ENCODE measurements at places on chromosomes 3 and 15.

DNA sequence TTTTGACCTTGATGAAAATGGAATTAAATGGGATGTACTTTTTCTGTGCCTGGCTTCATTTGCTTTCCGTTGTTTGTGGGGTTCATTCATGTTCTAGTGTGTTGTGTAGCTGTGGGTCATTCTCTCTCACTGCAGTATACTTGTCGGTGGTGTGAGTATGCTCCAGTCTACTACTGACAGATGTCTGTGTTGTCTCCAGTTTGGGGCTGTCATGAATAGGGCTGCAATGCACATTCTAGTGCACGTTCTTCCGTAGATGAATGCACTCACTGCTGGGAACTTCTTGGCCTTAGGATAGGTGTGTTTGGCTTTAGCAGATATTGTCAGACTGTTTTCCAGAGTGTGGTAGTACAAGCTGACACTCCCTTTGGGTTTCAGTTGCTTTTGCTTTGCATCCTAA is 1.7 kb upstream of the SLC6A20 start:
- DNase-seq: no peak

DNA sequence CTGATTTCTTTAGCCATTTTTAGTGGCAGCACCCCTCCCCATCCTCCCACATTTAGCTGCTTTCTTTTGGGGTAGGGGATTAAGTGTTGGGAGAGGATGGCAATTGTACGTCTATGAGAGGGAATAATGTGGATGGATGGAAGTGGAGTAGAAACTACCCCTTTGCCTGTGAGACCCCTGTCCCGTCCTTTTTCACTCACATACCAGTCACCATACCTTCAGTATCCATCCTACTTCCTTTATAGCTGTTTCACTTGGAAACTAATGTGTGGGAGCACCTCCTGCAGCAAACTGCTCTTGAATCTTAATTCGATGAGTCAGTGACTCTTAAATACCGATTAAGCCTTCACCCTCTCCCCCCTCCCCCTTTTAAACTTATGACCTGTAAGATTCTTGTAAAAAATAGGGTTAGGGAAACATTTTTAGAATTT is 730 bp downstream of the SPRED1 start:
- DNase-seq: no peak

GRCh38 chr3:134597390-134597970 is 53.3 kb downstream of the KY start:
- no peak for DNase-seq

- DNase-seq: no peak
Measured at GRCh38 chr3:154164387-154164786, 43.2 kb downstream of the ARHGEF26 start.

DNA sequence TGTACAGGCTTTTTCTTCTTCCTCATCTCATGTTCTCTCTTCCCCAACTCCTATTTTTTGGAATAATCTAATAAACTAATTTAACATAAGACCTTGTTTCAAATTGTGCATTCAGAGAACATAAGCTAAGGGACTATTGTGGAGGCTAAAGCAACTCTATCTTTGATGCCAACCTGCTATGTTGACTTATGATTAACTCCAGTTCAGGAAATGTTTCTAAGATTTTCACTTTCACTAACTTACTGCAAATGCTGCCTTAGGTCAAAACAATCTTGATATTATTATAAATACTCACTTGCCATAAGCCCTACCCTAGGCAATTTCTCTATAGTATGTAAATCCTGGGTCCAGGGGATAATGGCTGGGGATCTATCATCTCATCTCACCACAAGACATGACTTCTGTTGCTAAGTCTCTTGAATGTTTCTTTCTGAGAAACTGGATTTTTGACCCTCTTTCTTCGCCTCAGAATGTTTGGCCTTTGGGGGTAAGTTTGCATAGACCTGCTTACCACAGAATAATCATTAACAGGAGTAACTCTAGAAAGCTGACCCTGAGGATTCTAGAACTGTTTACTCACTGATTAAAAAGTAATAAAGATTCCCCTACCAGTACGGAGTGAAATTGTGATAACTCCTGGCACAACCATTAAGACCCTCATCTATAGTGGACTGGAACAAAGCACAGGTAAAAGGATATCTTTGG is 768.1 kb downstream of the GBE1 start:
- no peak for DNase-seq

DNA sequence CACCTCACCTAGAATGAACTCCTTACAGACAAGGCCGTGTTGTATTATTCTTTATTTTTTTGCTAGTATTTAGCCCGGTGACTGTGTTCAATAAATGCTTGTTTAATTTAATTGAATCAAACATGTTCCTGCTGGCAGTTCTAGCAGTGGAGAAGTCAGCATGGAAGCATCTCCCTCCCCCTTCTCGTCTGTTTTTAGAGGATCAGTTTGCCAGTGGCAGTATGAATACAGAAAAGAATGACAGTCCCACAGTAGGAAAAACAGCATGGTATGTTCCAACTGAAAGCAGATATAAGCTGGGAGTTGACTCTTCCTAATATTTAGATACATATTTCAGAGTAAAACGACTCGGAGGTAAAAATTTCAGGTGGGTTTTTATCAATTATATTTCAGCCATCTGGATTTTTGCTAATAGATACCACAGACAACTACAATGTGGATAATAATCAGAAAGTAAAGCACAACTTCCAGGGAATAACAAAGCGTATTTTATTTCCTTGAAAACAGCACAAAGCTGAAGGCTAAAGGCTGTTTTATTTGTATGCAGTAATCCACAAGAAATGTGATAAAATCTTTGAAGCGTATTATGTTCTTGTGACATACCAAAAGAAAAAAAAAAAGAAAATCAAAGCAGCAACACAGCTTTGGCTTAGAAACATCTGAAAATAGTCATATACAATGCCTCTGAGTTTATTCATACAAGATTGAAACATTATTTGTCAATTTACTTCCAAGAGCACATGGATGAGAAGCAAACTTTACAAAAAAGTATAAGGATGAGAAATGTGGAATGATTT is 244.5 kb upstream of the KCNMB2 start:
- no peak for DNase-seq

DNA sequence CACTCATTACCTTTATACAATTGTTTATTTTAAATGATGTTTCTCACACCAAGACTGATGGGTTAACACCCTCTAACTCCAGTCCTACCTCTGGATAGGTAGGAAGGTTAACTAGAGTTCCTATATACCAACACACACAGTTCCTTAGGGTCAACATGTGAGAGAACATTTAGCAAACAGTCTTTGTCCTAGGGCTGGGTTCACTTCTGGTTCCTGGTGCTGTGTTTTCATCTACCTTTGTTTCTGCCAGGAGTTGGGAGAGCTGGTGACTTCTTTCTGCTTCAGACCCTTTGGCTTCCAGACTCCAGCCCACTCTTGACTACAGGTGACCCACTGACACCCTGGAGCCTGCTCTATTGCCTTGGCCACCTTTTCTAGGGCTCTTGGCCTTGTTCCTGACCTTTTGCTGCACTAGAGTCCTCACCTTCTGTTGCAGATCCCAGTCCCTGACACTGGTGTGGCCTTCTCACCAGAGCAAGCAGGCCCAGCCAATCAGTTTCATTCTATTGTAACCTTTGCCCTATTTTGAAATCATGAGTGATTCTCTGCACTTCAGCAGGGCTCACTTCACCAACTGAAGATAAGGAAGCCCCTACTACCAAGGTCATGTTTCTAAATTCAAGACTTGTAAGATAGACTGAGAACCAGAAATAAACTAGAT is 50.0 kb upstream of the SECISBP2L start:
- DNase-seq: no peak

DNA sequence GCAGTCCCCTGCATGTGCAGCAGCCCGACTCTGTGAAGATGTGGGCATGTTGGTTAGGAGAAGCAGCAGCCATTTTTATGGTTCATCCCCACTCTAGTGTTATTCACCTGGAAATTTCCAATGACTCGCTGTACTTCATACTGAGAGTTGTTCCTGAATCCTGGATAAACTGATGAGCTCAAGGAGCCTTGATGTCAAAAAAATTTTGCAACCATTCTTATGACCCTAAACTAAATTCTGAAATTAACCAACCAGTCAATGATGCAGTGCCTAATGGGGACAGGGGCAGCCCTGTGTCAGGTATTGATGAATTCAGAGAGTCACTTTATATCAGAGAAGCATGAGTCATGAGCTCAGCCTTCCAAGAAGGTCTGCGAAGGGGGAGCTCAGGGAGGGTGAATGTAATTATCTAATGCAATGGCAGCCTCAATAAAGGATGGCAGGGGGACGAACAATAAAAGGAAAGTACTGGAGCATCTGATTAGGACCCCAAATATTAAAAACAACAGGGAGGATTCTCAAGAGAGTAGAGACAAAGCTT is 108.4 kb upstream of the VEPH1 start:
- DNase-seq: no peak

- no peak for DNase-seq
Measured at GRCh38 chr3:113086560-113087461, 96.0 kb downstream of the GTPBP8 start.

- no peak for DNase-seq
Measured at GRCh38 chr15:70387993-70388392, 290.3 kb upstream of the TLE3 start.

GRCh38 chr15:71440489-71441110 is 325.3 kb downstream of the THSD4 start:
- no peak for DNase-seq

- no peak for DNase-seq
Measured at GRCh38 chr3:67349551-67350174, 304.7 kb downstream of the SUCLG2 start.

DNA sequence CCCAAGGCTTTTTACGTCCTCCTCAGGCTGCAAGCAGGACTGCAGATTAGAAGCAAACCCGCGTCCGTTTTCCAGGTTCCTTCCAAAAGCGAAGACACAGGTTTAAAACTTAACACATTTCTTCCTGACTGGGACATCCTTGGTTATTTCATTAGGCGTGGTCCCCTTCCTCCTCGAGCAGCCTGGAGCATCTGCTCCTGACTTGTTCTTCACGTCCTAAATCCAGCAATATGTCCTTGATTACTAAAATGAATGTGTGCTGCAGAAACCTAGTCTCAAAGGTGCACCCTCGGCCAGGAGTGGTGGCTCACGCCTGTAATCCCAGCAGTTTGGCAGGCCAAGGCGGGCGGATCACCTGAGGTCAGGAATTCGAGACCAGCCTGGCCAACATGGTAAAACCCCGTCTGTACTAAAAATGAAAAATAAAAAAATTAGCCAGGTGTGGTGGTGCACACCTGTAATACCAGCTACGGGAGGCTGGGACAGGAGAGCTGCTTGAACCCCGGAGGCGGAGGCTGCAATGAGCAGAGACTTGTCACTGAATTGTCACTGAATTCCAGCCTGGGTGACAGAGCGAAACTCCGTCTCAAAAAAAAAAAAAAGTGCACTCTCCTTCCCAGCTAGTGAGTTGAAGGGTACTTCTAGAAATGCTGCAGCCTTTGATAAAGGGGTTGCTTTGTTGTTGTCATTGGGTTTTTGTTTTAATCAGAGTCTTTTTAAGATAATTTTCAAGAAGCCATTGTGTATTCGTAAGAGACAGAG is 842 bp upstream of the LRIG1 start:
- no peak for DNase-seq

DNA sequence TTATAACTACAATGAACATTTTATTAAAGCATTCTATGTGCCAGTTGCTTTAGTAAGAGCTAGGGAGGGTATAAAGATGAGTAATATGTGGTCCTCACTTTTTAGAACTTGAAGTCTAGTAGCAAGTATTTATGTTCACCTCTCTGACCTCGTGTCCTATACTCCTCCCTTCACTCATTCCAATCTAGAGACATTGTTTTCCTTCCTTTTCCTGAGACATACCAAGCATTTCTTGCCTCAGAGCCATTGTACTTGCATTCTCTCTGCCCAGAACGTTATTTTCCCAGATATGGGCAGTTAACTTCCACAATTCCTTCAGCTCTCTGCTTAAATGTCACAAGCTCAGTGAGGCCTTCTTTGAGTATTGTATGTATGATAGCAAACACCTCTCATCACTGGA is 408.6 kb downstream of the PDCD6IP start:
- DNase-seq: no peak

DNA sequence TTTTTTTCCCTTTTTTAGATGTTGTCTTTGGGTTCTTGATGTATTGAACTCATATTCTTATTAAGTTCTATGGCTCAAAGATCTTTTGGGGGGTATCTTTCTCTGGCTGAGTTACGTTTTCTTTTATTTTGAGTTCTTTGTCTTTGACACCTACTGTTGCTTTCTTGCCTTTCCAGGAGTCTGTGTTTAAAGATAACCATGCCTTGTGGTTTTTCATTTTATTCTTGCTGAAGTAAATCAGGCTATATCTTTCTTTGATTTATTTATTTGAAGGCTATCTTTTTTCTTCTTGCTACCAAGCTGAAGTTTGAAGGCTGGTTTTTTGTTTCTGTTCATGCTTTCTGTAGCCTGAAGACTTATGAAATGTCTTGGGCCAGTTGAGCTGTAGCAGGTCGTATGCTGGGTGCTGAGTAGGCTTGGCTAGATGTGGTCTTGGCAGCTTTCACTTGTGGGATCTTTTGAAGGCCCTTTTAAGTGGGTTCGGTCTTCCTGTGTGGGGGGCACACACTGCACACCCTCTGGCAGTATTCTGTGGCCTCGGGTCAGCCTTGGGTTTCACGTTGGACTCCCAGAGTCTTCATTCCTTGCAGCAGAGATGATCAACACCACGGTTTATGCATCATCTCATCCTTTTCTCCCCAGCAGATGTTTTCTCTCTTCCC is 17.5 kb downstream of the SLCO3A1 start:
- no peak for DNase-seq

DNA sequence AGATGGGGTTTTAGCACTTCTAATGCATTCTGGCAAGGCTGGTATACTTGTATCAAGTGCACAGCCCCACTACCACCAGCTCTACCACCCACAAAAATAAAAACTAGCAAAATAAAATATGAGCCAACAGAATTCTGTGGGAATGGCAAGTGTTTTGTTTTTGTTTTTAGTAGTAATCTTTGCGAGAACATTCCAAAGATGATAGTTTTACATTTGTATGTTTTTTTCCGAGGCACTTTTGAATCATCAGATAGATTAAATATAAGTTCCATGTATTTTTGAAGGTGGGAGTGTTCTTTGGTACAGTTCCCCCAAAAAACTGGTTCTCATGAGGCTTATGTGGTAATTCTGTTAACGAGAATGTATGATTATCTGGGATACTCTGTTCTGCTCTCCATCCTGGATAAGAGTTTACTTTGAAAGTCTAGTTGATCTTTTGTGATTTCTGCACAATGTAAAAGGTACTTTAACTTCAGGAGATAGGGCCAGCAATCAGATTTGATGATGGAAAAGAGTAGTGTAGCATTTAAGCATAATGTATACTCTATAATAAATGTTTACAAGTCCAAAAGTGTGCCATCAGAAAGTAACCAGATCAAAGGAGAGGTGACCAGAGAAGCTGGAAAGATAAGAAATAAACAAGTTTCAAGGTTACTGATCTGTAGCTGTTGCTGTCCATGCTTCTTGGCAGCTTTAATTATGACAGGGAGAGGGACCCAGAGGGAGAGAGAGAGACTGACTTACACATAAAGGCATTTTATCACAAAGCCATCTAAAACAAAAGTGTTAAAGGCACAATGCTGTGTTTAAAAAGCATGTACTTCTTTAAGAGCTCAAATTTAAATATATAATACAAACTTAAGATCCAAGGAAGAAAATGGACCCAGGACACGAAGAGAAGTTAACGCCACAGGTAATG is 130.9 kb downstream of the PGPEP1L start:
- DNase-seq: no peak

- no peak for DNase-seq
Measured at GRCh38 chr15:80214910-80215309, 37.1 kb downstream of the CTXND1 start.

Measured in right forelimb (tissue), 1 donor.